ENCODE measurements at places on chromosomes 3 and 15.

DNA sequence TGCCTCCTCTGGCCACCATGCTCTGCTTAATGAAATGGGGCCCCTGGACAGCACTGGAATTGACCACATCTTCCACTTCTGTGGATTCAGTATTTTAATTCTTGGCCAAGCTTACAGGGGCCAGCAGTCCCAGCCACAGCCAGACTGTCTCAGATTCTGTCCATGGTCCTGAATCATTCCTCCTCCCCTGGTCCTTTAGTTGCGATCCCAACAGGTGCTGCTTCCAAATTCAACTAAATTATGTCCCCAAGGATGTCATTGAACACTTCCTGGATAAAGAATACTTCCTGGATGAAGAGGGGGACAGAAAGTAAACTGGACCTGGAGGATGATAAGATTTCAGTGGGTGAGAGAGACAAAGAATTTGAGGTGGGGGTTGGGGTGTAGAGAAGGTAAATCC, 111.1 kb upstream of the FOXB1 start:
- DNase-seq = no peak

- DNase-seq = no peak
Observed at GRCh38 chr3:57598765-57599360, 1.7 kb upstream of the ARF4 start.

GRCh38 chr3:11401434-11401833, 129.2 kb downstream of the ATG7 start:
- no peak for DNase-seq

- DNase-seq = no peak
Observed at GRCh38 chr3:160671231-160671630, 5.7 kb upstream of the ARL14 start.

DNA sequence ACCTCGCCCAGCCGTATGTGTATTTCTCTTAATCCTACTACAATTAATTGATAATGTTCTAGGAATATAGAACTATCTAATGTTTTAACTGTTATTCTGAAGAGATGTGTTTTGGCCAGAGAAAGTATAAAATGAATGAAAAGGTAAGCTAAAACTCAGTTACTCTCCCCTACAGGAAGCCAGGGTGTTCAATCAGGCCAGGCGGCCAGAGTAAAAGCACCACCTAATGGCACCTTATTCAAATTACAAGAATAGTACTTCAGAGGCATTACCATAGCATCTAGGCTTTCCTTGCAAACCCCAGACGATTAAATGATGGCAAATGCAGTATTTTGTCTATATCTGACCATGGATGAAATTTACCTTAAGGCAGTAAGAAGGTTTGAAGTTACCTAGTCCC, 10.4 kb downstream of the SLC12A8 start:
- no peak for DNase-seq

DNA sequence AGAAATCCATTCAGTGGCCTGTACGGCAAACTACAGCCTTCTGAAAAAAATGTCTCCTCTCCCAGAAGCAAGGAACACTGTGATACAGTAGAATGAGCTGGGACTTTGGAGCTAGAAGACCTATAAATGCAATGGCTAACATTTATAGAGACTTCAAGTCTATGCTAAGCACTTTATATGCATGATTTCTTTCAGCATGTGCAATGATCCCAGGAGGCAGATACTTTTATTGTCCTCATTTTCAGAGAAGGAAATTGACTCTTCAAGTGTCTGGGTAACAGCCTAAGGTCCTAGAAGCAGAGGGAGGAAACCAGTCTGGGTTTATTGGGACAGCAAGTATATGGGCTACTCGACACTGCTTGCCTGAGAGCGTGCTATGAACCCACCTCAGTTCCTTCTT, 140.9 kb downstream of the ALDH1A2 start:
- no peak for DNase-seq

- DNase-seq = no peak
Observed at GRCh38 chr3:141218162-141218835, 13.3 kb upstream of the PXYLP1 start.

GRCh38 chr15:77494073-77494867, 73.6 kb downstream of the HMG20A start:
- no peak for DNase-seq

DNA sequence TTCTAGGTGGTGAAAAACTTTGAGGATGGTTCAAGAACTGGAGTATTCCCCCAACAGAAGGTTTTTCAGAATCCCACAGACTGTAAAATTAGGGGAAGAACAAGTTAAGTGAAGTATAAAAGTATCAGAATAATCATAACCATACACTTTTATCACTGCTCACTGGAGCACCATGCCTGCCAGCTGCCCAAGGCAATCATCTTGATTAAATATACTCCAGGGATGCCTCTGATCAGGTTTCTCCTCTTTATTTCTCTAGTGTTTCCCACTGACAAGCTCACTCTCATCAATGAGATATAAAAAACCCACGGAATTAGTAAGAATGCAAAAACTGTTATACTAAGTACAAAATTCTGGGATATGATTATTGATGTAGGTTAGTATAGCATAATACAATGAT, 108.0 kb downstream of the STAG1 start:
- DNase-seq = no peak

GRCh38 chr3:2098398-2099027, at the start of gene CNTN4:
CNTN4 (plus strand) TSS chr3:2098866.
- DNase-seq = no peak

GRCh38 chr15:89652666-89653065, 2.6 kb downstream of the KIF7 start:
- peak; percentile 70 for DNase-seq

DNA sequence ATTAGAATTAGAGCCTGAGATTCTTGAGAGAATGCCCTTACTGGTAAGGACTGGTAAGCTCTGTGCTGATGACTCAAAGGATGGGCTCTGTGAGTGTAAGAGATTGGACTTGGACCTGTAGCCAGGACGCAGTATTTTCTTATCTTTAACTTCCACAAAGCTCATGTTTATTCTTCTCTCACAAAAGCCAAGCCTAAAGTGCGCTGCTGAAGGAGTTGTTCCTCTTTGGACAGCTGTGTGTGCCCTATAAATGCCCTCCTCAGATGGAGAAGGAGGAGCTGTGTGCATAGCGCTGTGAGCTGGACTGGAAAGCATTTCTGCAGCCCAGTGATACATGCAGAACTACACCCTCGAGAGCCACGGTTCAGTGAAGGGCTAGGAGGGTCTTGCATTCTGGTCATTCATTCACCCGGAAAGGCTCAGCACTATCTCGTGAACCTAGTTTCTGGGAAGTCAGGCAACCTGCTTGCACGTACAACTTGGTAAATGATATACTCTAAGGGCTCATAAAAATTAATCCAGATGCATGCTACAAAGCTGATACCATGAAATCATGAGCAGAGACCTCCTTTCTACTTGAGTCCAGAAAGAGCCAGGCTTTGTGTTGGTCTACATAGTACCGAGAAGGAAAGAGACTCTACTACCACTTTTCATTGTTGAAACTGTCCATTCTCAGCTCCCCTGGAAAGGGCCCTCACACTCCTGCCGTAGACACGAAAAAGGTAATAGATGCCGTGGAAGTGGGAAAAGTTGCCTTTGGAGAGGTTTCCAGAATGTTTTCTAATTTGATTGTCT, 103.0 kb upstream of the TBL1XR1 start:
- no peak for DNase-seq

DNA sequence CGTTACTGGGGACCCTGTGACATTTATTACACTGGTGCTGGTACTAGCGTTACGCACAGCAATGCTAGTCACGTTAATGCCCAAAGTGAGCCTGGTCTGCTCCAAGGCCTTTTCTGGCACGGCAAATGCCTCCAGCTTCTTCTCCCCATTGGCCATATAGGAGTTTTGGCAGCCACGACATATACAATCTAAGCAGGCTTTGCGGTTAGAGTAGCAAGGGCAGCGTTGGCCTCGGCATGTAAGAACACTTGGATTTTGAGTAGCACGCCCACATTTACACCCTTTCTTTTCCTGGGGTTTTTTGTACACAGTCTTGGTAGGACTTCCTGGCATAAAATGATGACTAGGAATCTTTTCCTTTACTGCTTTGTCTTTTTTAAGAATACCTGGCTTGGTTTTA, 44.9 kb downstream of the MSL2 start:
- no peak for DNase-seq

DNA sequence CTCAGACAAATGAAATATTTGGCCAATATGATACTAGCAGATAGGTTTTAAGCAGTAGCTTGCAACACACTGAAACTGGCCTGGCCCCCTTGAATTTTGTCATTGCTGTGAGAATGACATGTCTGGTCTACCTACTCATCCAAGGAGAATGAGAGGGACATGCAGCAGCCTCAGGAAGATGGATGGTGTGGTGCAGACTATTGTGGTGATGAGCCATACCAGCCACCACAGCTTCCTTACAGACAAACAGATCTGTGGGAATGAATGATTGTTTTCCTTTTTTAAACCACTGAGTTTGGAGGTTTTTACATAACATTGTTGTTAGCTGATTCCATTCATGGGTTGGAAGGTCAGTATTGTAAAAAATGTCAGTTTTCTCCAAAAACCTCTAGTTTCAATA, 133.7 kb upstream of the POU1F1 start:
- DNase-seq = no peak

DNA sequence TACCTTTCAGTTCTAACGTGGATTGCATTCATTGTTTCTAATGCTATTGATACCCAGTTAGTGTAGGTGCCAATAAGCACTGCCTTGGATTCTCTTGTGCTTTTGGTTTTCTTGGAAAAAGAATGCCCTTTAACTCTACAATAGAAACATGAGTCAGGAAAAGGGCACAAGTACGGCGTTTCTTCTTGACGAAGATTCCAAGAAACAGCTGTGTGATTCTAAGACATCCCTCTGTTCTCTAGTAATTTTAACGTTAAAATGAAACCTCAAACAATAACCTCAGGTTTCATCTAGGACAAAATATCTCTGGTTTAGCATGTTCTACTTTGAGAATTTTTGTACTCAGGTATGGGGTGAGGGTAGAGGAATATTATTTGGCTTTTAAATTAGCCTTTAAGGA, 540.5 kb upstream of the ATP11B start:
- no peak for DNase-seq

DNA sequence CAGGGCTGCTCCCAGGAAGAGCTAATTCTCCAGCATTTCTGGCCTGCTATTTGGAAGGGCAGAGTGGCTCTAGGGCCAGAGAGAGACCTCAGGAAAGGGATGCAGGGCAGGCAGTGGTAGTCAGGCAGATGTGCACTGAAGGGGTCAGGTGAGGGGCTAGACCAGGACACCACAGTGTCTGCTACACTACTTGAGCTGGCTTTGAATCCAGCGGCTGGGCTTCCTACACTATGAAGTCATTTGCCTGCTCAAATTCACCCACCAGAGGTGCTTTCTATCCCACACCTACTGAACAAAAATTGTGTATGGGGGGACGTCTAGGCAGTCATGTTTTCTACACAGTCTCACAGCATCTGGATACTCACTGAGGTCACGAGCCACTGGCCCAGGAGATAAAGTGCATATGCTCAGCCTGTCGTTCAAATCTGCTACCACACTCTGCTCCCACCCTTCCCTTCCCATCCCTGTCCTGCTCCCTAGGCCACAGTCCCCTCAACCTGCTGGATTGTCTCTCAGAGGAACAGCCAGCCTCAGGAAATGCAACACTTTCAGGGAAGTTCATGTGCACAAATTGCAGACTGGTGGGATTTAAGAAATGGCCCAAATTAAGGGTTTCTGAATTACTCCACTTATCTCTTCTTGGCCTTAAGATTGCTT, 49.9 kb upstream of the SLC6A11 start:
- peak; percentile 9 for DNase-seq

Measured in RWPE2 (cell line).